GM12891 (cell line): ENCODE measurements at places on chromosomes 16 and 17.

- DNase-seq = no peak
These were observed 13.5 kb downstream of the SLC46A1 start for GRCh38 chr17:28392491-28392890.

- no peak for DNase-seq
These were observed 27.7 kb downstream of the BEAN1 start for GRCh38 chr16:66454751-66455150.

DNA sequence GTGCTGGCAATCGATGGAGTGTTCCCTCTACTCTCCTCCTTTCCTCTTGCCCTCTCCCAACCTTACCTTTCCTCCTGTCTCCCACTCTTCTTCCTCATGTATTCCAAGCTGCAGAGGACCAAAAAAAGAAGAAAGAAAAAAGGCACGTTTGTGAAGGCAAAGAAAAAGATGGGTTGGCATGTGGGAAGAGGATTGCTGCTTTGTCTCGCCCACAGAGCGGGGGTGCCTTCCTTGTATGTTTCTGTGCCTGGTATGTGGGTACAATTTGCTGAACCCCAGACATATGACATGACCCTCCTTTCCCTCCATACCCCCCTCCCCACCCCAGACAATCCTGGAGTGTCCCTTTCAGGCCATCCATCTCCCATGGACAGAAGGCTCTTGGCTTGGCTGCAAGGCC, 13.1 kb upstream of the CTCF start:
- no peak for DNase-seq

- no peak for DNase-seq
These were observed 355.6 kb downstream of the SEC14L1 start for GRCh38 chr17:77496401-77496801.

- peak; percentile 69 for DNase-seq
These were observed 48.5 kb downstream of the IRF8 start for GRCh38 chr16:85947230-85948137.

- no peak for DNase-seq
These were observed 247.1 kb upstream of the MON1B start for GRCh38 chr16:76943921-76944320.

- no peak for DNase-seq
These were observed 21.6 kb upstream of the ATP2A3 start for GRCh38 chr17:3985846-3986245.

GRCh38 chr16:88739139-88739976, 33.1 kb downstream of the CTU2 start:
- DNase-seq = no peak

GRCh38 chr16:53666786-53667415, 36.8 kb downstream of the RPGRIP1L start:
- no peak for DNase-seq

DNA sequence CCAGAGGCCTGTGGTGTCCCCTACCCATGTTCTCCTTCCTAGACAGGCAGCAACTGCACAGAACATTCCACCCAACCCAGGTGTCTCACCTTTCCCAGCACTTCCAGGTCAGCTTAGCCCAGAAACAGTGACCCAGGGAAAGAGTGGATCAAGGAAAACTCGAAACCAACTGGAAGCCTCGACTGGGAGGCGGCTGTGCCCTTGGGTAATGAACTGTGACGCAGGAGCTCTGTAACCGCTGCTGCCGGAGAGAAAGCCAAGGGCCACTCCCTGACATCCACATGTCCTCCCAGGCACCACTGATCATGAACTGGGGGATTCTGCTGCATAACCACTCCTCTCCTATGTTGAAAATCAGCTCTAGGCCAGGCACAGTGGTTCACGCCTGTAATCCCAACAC, 34.4 kb downstream of the WDR59 start:
- no peak for DNase-seq

DNA sequence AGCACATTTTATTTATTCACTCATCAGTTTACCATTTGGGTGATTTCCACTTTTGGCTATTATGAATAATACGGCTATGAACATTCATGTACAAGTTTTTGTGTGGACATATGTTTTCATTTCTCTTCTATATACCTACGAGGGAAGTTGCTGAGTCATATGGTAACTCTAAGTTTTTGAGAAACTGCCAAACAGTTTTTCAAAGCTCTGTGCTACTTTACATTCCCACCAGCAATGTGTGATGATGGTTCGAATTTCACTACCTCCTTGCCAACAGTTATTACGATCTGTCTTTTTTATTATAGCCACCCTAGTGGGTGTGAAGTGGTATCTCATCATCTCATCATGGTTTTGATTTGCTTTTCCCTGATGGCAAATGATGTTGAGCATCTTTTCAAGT, 63.7 kb upstream of the MRTFB start:
- no peak for DNase-seq
